ENCODE measurements at places on chromosomes 16 and 17.

DNA sequence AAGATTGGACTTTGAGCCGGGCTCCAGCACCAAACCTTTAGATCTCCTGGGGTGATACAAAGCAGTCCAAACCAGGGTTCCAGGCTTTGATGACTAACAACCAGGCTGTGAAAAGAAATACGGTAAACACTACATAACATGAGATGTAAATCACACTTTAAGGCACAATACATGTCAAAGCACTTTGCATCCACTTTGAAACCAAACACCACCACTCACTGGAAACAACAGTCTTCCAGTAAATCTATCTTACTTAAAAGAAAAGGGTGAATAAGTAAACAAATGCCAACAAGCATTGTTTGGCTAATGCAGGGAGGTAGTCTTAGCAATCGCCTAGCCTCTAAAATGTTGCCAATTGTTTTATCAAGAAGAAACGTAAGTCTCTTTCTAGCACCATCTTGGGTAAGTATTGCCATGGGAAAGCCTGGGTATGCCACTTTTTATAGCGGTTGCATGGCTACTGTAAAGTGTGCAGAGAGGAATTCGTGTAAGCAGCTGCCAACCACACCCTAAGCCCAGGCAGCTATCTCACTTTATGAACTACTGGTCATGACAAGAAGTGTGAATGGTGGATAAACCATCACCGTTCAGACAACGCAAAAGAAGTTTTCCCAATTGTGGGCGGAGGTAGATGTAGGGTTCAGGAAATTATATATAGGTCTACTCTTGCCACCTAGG lies 267.4 kb upstream of the PSMD7 start:
- no peak for DNase-seq

- no peak for DNase-seq
These were observed 22.2 kb upstream of the PIK3R6 start for GRCh38 chr17:8889458-8890210.

DNA sequence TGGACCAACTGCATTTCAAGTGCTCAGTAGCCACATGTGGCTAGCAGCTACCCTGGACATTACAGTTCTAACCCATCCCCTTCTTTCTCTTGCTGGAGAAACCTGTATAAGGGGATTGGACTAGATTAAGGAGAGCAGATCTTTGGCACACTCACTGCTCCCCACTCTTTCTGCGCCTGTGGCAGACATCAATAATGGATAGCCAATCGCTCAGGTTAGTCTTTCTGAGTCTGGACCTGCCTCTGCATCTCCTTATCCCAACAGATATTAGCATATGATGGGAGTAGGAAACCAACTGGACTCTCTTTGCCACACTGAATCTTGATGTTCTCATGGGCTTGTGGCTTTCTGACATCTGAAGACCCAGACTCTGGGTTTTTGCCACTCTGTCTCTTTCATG lies 81.7 kb downstream of the IRX5 start:
- DNase-seq: no peak

- peak; percentile 39 for DNase-seq
These were observed 383.1 kb downstream of the KCNJ2 start for GRCh38 chr17:70552230-70552981.

GRCh38 chr17:9364837-9365430 lies 210.7 kb downstream of the STX8 start:
- DNase-seq: no peak

DNA sequence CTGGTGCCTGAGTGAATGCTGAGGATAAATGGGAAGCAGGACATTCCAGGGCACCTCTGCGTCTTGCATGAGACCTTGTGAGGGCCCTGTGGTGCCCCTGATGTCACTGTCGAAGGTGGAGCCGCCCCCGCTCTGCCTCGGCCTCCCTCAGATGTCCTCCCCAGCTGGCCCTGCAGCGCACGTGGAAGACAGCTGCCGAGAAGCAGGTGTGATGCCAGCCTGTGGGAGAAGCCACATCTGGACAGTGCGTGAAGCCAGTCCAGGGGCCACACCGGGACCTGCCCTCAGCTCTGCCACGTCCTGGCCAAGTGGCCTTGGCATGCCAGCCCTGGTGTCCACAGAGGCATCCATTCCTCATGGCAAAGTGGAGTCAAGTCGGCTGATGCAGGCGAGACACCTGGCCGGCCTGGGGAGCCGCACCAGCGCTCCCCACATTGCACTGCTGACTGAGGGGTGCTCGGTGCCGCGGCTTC lies 21.6 kb upstream of the METRNL start:
- DNase-seq: no peak

- DNase-seq: no peak
These were observed 64.8 kb upstream of the ADAMTS18 start for GRCh38 chr16:77499373-77500285.

GRCh38 chr17:38418062-38418692 lies 10.1 kb upstream of the ARHGAP23 start:
- no peak for DNase-seq

DNA sequence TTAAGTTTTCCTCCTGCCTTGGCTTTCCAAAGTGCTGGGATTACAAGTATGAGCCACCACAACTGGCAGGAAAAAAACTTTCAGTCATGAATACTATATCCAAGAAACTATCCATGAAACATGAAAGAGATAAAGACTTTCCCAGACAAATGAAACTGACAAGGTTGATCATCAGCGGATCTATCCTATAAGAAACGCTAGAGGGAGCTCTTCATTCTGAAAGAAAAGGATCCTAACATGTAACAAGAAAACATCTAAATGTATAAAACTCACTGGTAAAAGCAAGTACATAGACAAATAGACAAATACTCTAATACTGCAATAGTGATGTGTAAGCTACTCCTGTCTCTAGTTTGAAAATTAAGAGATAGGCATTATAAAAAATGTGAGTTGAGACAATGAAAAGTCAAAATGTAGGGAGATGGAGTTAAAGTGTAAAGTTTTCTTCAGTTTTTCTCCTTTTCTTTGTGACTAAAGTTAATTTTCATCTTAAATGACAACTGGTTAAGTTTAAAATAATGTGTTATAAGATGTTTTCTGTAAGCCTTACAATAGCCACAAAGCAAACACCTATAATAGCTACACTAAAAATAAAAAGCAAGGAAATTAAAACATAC lies 79.6 kb upstream of the TEKT1 start:
- no peak for DNase-seq

DNA sequence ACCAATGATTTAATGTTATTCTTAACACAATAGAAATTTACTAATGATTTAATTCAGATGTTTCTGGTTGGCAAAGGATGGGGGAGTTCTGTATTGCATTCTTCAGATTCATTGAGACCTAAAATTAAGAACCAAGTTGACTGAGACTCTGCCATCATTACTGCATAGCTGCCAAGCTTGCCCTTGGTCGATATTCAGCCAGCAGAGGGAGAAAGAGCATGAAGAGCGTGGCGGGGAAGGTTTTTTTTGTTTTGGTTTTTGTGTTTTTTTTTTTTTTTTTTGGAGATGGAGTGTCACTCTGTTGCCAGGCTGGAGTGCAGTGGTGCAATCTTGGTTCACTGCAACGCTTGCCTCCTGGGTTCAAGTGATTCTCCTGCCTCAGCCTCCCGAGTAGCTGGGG lies 659.4 kb upstream of the EEF2KMT start:
- DNase-seq: no peak

GRCh38 chr17:8692916-8693315 lies 51.7 kb downstream of the CCDC42 start:
- DNase-seq: no peak

DNA sequence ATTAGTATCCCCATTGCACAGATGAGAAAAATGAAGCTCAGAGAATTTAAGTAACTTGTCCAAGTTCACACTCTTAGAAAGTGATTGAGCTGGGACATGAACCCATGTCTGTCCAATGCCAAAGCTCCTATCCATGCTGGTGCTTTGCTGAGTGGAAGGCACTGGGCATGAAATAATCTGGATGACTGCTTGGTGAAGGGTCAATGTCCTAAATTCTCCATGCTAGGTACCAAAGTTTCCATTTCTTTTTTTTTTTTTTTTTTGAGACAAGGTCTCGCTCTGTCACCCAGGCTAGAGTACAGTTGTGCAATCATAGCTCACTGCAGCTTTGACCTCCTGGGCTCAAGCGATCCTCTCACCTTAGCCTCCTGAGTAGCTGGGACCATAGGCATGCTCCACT lies 153.6 kb upstream of the ERCC4 start:
- DNase-seq: no peak

GRCh38 chr17:40471846-40472732 lies 28.8 kb downstream of the IGFBP4 start:
- no peak for DNase-seq

DNA sequence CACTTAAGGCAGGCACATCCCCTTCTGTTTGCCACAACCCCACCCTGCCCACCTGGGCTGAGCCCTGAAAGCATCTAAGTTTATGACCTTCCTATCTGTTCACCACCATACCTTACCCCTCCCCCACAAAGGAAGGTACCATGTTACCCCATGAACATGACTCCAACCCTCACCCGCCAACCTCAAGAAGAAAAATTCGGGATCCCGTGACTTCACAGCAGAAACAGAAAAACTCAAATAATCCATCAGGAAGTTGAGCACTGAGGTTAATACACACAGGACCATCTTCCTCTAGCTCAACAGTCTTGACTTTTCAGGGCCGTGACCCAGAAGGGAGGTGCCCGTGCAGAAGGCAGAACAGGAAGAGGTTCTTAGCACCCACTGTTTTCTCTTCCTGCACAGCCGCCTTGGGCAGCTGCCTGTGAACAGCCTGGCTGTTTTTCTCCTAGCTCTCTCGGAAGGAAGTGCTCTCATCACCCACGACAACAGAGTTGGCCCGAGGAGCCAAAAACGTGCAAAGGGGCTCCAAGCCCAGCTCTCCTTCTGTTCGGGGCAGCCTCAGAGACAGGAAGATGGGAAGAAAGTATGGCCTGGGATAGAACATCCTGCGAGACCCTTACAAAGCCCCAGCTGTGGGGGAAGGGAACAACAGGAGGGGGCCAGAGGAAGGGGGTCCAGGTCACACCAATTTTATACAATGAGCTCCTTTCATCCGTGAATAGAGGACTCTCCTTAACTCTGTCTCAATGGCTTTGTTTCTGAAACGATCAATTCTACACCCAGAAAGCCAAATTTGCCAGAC lies 101.1 kb downstream of the XYLT1 start:
- no peak for DNase-seq

GRCh38 chr17:21539146-21539545 lies 153.2 kb upstream of the KCNJ18 start:
- DNase-seq: no peak

- DNase-seq: no peak
These were observed 58.1 kb downstream of the ZFHX3 start for GRCh38 chr16:72989579-72990551.

DNA sequence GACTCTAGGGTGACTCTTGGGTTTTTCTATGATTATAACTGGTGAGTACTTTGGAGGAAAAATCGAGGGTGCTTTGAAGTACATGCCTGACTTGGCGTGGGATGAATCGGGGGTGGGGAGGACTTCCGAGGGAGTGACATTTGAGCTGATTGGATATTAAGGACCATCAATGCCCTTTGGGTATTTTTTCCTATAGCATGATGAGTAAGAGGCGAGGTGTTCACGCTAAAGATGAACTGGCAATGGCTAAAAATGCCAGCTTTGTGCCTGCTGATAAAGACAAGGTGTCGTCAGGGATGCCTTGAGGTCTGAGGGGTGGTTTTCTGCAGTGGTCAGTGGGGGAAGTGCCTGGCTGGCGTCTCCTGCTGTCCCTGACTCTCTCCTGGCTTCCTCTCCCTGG lies 25.3 kb downstream of the USP43 start:
- no peak for DNase-seq

- no peak for DNase-seq
These were observed 13.8 kb upstream of the BCAR1 start for GRCh38 chr16:75264999-75265910.

GRCh38 chr16:83835586-83836566 lies 28.1 kb downstream of the HSBP1 start:
- DNase-seq: no peak

Data from NCI-H446 treated with DMSO at 0.1 percent for 48 hours (cell line).